Stimulated activated CD4-positive, alpha-beta T cell treated with anti-CD3 and anti-CD28 coated beads, Interleukin-2, amount 100 ng/mL, for 48 hours (primary cell): ENCODE measurements at places on chromosomes 13 and 19.
A peak's percentile ranks its signal among the peaks of the same experiment; 100 is the strongest.

DNA sequence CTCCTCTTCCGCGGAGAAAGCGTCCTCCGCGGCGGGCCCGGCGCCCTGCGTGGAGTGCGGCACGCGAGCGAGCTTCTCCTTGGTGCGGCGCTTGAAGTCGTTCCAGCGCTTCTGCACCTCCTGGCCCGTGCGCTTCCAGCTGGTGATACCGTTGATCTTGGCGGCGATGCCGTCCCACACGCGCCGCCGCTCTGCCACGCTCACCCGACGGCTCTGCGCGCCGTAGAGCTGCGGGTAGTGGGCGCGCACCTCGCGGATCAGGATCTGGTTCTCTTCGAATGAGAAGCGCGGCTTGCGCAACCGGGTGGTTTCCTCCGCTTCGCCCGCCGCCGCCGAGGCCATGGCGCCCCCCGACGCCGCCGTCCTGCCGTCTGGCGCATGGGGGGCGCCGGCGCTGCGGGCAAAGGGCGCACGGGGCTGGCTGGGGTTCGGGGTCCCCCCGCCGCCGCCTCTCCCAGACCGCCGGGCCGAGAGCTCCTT is 941 bp downstream of the MYPOP start:
- DNase-seq, result peak; percentile 29

- DNase-seq, result no peak
These were observed 52.4 kb downstream of the CHST8 start for GRCh38 chr19:33673996-33674625.

- DNase-seq, result no peak
These were observed 183.9 kb downstream of the DCLK1 start for GRCh38 chr13:35947315-35947714.

- no peak for DNase-seq
These were observed 38.8 kb upstream of the ALOX5AP start for GRCh38 chr13:30696278-30697176.

GRCh38 chr13:43044720-43045301 is 21.4 kb downstream of the DNAJC15 start:
- DNase-seq, result no peak

DNA sequence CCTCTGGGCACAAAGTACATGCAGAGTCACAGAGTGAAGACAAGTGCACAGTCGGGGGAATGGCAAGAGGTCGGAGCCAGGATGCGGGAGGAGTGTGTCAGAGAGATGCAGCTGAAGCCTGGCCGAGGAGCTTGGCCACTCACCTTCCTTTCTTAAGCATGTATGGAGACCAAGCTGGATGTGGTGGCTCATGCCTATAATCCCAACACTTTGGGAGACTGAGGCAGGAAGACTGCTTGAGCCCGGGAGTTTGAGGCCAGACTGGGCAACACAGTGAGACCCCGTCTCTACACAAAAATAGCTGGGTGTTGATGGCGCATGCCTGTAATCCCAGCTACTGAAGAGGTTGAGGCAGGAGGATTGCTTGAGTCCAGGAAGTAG is 67.0 kb downstream of the LATS2 start:
- DNase-seq, result no peak

GRCh38 chr13:72221276-72221962 is 354.4 kb upstream of the DACH1 start:
- no peak for DNase-seq

- DNase-seq, result no peak
These were observed 31.3 kb upstream of the RGCC start for GRCh38 chr13:41426047-41426446.

DNA sequence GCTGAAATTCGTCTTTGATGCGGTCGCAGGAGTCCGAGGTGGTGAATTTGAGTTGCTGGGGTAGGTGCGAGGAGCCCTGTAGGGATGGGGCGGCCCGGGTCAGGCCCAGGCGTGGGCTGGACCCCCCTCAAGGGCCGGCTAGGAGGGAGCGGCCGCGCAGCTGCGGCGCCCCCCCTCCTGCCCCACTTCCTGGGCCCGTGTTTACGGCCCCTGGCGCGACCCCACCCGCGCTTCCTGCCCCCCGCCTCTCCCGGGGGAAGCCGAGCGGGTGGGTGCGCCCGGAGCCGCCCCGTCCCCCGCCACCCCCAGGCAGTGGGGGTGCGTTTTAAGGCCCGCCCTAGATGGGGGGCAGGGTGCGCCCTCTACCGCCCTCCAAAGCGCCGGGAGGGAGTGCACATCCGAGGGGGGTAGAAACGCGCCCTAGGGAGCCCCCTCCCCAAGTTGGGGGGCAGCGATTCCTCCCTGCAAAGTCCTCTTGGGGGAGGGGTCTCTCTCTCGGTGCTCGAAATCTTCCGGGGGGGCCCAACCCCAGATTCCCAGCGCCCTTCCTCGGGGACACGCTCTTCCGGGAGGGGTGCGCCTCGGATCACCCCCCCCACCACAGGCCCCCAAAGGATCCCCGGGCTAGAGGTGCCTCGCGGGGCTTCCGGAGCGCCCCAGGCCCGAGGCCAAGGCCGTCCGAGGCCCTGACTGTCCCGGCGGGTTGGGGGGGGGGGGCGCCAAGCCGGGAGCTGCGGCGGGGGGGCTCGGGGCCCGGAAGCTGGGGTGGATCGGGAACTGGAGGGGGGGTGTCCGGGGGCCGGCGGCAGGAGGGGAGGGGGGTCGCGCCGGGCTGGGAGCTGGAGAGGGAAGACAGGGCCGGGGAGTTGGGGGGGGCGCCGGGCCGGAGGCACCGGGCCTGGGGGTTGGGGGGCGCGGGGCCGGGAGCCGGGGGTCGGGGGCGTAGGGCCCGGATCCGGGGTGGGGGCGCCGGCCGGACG is 823 bp downstream of the TLE5 start:
- peak; percentile 35 for DNase-seq

GRCh38 chr19:13866463-13867046 is 10.4 kb upstream of the NANOS3 start:
- no peak for DNase-seq

GRCh38 chr19:1098177-1099051 is 3.2 kb upstream of the POLR2E start:
- DNase-seq, result no peak

GRCh38 chr19:18418483-18419194 is 559 bp upstream of the SSBP4 start:
- no peak for DNase-seq

DNA sequence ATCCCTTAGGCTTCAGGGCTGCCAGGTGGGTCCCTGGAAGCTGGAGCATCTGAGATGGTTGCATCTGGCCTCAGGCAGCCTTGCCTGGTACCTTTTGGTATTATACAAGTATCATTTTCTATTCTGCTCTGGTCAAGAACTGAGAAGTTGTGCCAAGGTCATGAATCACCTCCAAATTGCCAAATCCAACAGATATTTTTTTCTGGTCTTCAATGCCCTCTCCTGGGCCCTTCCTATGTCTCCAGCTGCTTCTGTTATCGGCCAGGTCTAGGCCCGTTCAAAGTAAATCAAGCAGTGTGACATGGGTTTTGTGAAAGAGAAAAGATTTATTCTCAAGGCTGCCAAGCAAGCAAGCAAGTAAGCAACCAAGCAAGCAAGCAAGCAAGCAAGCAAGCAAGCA is 271.1 kb upstream of the MAB21L1 start:
- DNase-seq, result no peak

- no peak for DNase-seq
These were observed 494.6 kb downstream of the RFC3 start for GRCh38 chr13:34312578-34312977.

DNA sequence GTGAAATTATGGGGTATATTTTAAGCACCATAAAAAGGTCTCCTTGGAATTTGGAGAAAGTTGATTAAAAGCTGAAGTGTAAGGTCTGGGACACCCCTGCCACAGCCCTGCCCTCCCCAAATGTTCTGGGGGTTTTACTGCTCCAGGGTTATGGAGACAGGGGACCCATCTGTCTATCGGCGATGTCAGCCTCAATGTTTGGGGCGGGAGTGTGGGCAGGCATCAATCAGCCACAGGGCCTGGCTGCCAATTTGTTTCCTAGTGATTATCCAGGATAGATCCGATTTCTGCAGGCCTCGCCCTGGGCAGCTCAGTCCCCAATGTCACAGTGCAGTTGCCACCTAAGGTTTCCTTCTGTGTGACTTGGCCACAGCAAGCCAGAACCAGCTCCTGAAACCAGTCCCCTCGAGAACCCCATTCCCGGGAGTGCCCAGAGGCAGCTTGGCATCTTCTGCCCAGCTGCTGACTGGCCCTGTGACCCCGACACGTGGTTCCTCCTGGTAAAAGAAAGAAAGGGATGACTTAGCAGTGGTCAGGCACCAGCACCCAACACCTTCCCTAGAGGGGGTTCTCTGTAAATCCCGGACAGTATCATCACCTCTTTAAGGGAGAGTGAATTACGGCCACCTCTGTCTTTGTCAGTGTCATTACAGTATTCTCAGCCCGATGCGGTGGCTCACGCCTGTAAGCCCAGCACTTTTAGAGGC is 41.6 kb downstream of the MYO9B start:
- DNase-seq, result no peak

- no peak for DNase-seq
These were observed 12.3 kb downstream of the ATP7B start for GRCh38 chr13:51998723-51999509.

DNA sequence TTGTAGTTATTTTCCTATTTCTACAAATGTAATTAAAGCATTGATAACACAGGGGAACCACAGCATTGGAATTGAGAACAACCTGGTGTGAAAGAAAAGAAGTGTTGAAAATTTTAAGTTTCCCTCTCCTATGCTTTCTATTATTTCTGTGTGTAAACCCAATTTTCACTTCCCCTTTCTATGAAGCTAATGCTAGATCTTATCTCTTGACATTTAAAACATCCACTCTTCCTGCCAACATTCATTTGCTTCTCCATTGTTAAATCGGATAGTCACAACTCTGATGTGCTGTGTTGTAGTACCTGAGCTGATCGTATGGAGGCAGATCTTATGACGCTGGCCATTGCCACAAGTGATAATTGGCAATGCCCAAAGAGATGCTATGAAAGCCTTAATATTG is 203.0 kb downstream of the ITGBL1 start:
- no peak for DNase-seq
